Kidney epithelial cell (primary cell): ENCODE measurements at places on chromosomes 13 and 19. TPM values are rescaled to one million over a fixed set of nuclear protein-coding genes. Genes with fewer than 3 reads are reported as not detected.

DNA sequence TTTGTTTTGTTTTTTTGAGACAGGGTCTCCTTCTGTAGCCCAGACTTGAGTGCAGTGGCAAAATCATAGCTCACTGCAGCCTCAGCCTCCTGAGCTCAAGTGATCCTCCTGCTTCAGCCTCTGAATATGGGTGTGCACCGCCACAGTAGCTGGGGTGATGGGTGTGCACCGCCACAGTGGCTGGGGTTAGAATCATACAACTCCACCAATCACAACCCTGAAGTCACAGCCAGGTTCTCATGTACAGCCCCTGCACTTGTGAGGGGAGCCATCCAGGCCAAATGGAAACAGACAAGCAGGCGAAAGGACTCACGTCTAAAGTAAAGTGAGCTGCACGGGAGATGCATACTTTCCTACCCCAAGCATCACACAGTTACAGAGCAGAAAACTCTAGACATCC lies 63.1 kb upstream of the RANBP3 start:
- no peak for DNase-seq

DNA sequence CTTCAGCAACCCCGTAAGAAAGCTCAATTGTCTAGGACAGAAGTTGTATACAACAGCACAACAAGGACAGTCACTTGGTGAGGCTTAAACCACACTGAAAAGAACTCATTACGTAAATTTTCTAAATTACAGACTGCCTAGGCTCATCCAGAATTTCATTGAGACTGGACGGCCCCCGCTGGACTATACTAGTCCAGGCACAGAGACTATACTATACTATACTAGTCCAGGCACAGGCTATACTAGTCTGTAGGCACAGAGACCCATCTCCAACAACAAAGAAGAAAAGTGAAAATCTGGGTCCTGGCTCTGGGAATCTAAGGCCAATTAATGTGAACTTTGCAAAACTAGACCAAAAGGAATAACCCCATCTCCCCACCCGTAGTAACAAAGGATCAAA lies 700 bp downstream of the ZNF816 start:
- DNase-seq = no peak

- DNase-seq = no peak
These were observed 145.8 kb downstream of the KDM4B start for GRCh38 chr19:5114727-5115126.

Gene FOXA3
- 0.14 and 0.50 TPM in 2 replicates for total RNA-seq

Gene OVOL3
- total RNA-seq = not detected in 2 replicates

Gene SOX1
- not detected in 2 replicates for total RNA-seq
